ENCODE measurements at places on chromosomes 2 and 18.

DNA sequence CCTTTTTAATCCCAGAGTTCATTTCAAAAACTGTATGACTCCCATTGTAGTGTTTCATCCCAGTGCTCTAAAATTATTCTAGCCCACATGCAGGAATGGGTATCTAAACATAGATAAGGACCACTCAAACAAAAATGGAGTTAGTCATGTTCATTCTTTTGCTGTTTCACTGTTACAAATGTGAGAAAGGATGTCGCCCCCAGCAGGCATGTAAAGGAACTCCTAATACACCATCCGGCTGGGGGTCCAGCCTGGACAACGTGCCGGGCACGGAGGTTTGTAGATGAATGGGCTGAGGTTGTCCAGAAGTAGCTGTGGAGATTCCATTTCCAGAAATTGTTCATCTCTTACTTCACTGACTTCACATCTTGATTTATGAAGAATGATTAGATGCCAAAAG lies 101.9 kb upstream of the RAB12 start:
- no peak for DNase-seq

- DNase-seq, result no peak
Observed at GRCh38 chr2:42008241-42008921, 39.4 kb upstream of the PKDCC start.

- DNase-seq, result no peak
Observed at GRCh38 chr2:86633155-86633651, 9.5 kb upstream of the RNF103 start.

DNA sequence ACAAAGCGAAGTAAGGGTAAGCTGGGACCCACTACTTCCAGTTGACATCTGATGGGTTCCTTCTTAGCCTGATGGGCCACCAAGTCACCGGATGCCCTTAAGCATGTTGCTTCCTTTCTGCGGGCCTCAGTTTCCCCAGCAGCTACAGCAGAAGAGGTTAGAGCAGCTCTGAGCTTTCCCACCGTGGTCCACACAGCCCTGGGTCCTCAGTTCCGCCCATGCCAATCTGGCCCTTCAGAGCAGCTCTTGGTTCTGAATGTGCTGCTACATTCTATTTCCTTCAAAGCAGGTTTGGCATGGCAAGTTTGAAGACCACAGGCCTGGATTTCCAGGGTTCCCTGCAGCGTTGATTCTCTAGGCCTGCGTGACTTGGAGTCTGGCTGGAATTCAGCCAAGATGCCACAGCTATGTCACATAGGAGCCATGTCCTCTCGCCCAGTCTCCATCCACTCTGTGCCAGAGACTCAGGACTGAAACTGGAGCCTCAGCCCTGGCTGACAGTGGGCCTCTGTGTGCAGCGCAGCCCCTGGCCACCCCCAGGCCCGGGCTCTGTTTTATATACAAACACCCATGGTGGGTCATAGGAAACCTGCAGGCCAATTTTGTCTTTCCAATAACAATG lies 79.6 kb downstream of the TFCP2L1 start:
- no peak for DNase-seq

DNA sequence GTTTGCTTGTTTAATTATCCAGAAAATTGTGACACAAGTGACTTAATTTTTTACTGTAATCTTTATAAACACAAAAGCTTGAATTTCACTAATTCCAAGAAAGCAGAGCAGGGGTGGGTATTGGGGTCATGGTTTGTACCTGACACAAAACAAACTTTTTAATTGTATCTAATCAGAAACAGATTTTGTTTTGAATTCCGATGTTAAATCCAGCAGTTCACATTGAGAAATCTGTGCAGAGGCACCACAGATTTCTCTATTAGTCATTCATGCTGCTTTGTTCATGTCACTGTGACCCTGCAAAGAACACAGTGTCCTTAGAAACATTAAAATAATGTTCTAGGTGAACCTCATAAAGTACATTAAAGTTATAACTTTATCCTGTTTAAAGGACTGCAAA lies 443.4 kb downstream of the NYAP2 start:
- no peak for DNase-seq

GRCh38 chr2:233443511-233444183 lies 89.4 kb downstream of the DGKD start:
- DNase-seq, result peak; percentile 52

DNA sequence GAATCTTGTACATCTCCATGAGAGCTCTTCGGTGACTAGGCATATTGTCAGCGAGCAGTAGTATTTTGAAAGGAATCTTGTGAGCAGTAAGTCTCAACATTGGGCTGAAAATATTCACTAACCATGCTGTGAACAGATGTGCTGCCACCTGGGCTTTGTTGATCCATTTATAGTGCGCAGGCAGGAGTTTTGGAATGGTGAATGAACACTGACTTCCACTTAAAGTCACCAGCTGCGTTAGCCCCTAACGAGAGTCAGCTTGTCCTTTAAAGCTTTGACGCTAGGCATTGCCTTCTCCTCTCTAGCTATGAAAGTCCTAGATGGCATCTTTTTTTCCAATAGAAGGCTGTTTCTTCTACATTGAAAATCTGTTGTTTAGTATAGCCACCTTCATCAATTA lies 4.1 kb downstream of the ASB1 start:
- no peak for DNase-seq

DNA sequence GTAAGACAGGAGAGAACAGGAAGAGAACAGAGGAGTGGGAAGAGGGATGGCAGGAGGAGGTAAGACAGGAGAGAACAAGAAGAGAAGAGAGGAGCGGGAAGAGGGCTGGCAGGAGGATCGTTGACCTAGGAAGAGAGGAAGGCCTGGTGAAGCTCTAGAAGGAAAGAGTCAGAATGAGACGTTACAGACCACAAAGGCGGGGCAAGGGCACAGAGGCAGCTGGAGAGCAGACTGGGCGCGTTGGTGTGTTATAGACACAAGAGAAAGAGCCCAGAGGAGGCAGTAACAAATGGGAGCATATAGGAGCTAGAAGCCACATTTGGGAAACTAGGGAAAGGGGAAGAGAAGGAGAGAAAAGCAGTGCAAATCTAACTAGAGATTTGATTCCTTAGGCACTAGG lies 26.6 kb downstream of the PTRHD1 start:
- no peak for DNase-seq

DNA sequence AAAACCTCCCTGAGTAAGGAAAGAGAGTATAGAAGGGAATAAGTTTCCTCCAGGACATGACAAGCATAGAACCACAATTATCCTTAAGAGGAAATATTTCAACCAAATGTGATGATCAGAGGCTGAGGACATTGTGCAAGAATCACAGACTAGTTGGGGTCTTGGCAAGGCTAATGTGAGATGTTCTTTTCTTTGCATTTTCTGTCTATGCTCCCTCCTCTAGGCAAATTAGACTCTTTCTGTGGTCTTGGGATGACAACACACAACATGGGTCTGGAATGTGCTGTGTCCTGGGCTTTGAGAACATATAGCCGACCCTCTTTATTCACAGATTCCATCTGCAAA lies 32.0 kb upstream of the IL1RL1 start:
- no peak for DNase-seq

GRCh38 chr18:9334973-9335696 lies 562 bp downstream of the TWSG1 start:
- DNase-seq, result peak; percentile 14

DNA sequence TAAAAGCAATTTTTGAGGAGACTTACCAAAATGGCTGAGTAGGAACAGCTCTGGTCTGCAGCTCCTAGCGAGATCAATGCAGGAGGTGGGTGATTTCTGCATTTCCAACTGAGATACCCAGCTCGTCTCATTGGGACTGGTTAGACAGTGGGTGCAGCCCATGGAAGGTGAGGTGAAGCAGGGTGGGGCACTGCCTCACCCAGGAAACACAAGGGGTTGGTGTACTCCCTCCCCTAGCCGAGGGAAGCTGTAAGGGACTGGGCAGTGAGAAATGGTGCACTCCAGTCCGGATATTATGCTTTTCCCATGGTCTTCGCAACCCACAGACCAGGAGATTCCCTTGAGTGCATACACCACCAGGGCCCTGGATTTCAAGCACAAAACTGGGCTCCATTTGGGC lies 419.0 kb downstream of the NUP35 start:
- DNase-seq, result no peak

- DNase-seq, result no peak
Observed at GRCh38 chr2:17148407-17149145, 369.7 kb downstream of the RAD51AP2 start.

DNA sequence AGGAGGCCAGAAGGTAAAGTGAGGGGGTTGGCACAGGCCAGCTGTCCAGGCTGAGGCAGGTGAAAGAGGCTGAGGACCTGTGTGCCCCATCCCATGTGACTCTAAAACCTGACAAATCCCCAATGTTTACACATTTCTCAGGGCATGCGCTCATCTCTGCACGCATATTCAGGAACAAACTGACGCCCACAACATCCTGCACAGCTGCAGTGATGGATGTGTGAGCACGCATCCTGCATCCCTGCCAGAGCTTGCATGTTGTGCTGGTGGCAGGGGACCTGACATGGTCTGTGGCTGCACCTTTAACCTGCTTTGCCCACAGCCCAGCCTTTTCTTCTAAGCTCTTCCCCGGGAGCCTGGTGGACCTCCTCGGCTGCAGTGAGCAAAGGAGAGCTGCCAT lies 83.1 kb downstream of the FBXO15 start:
- DNase-seq, result no peak

DNA sequence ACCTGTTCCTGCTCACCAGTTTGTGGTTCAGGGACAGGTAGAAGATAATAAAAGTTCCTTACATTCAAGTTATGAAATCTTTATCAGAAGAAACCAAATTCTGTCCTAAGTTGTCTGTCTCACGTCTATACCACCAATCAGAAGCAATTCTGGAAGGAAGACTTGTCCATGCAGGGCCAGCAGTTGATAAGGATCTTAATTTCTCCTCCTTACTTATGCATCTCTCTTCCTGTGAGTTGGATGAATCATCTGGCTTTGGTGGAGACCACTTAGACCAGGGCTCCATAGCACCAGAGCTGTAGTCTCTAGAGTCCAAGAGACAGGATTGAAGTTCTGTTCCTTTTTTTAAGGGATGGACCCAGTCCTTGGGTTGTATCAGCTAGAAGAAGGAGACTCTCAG lies 106.5 kb downstream of the APOB start:
- no peak for DNase-seq

DNA sequence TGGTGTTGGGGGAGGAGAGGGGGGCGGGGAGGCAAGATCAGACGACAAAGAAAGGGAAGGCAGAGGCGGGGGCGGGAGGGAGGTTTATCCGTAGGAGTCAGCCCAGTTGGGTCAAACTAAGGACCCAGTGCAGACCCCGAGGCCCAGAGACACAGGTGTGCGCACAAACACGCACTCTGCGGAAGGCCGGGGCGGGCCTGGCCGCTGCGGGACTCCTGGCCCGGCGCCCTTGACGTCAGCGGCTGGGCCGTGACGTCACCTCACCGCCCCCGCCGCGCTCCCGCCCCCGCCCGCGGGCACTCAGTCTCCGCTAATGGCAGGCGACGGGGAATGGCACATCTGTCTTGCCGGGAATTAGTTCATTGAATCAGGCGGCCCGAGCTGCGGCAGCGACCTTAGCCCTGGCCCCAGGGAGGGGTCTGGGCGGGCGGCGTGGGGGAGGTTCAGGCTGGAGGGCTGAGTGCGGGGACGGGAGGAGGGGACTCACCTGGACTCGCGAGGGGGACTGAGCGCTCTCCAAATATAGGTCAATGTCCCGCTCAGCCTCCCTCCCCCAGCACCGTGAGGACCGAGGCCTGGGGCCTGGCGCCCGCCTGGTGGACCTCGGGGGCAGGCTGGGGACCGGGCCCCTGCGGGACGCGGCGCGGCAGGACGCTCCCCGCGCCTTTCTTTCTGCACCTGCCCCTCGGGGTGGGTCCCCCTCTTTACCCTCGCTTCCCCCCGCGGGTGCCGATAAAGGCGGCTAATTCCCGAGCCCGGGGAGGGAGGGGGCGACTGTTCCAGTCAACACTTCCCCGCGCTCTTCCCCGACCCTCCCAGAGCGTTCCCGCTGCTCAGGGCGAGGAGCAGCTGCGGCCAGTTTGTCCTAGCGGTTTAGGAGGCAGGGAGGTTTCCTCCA lies 15.5 kb upstream of the ECEL1 start:
- DNase-seq, result no peak

DNA sequence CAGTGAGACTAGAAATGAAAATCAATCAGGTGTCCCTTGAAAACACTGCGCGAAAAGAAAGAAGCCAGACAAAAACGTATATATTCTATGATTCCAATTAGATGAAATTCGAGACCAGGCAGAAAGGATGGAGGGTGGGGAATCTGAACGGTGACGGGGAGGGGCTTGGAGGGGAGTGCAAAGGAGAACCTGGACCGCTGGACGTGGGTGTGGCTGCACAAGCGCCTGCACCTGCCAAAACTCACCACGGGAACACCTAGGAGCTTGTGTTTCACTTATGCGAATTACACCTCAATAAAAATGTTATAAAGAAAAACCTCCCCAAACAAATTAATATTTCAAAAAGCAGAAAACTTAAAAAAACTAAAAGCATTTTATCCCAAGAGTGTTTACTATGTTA lies 21.9 kb downstream of the THAP4 start:
- no peak for DNase-seq

DNA sequence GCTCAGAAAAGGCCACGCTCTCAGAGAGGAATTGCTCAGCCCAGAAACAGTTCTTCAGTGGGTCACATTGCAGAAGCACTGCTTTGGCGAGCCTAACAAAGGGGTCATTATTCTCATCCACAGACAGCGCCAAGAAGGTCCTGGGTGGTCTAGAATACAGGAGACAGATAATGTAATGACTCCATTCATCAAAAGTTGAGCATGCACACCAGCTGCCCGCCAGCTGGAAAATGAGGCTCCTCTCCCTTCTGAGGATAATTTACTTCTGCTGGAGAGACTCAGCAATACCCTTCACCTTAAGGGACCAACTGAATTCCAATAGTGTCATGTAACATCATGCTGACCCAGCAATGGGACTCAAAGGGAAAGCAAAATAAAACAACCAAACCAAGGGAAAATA lies 79.9 kb downstream of the TRIB2 start:
- DNase-seq, result no peak

GRCh38 chr2:205273148-205273547 lies 409.2 kb upstream of the NRP2 start:
- no peak for DNase-seq

DNA sequence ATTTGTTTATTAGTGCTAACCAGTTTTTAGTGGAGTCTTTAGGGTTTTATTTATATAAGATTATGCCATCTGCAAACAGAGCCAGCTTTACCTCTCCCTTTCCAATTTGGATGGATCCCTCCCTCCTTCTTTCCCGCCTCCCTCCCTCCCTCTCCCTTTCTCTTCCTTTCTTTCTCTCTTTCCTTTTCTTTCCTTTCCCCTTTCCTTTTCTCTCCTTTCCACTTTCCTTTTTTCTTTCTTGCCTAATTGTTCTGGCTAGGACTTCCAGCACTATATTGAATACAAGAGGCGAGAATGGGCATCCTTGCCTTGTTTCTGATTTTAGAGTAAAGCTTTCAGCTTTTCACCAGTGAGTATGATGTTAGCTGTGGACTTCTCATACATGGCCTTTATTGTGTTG lies 24.1 kb downstream of the COLEC11 start:
- DNase-seq, result no peak

Data from stimulated activated CD8-positive, alpha-beta memory T cell treated with anti-CD3 and anti-CD28 coated beads, Interleukin-15, amount 100 ng/mL, for 24 hours (primary cell).